Brain (organoid and tissue), 16 donors: ENCODE measurements at places on chromosomes 5 and 9. TPM values are rescaled to one million over a fixed set of nuclear protein-coding genes. Genes with fewer than 3 reads are reported as not detected.

MAMDC2 gene
- polyA plus RNA-seq = 0.31 TPM

CA9 gene
- polyA plus RNA-seq = 3.7 TPM

SERF1A gene
- polyA plus RNA-seq = 16.7 TPM

NDUFA8 gene
- polyA plus RNA-seq = 207 TPM

CBY3 gene
- not detected for polyA plus RNA-seq

LRRC8A gene
- 69.4 TPM for polyA plus RNA-seq

SLC2A6 gene
- polyA plus RNA-seq = 14.5 TPM

DNA sequence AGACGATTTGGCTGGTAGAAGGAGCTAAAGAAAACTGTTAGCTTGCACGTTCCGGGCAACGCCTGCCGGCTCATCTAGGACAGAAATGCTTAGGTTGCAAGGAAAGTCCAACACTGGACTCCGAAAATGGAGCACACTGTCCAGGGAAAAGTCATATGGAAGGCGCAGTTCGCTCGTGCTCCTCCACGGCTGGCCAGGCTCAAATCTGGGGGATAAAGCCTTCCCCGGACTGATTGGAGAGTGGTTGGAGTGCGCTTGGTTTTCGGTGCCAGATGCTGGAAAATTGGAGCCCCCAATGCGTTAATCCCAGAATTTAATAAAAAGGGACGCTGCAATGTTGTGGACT lies 955 bp downstream of the CDH6 start:
- peak; percentile 44 for DNase-seq

GRCh38 chr9:125497906-125498305 lies 209.1 kb downstream of the MAPKAP1 start:
- peak; percentile 94 for DNase-seq

- no peak for DNase-seq
These were observed 90.2 kb upstream of the SNCAIP start for GRCh38 chr5:122221857-122222256.

- no peak for DNase-seq
These were observed 48.4 kb upstream of the FUBP3 start for GRCh38 chr9:130530938-130531337.

GRCh38 chr5:96931605-96932004 lies 4.3 kb upstream of the LNPEP start:
- no peak for DNase-seq

- DNase-seq = no peak
These were observed 62.0 kb upstream of the ASS1 start for GRCh38 chr9:130382636-130383349.

GRCh38 chr5:57494104-57495098 lies 11.8 kb upstream of the ACTBL2 start:
- DNase-seq = no peak

DNA sequence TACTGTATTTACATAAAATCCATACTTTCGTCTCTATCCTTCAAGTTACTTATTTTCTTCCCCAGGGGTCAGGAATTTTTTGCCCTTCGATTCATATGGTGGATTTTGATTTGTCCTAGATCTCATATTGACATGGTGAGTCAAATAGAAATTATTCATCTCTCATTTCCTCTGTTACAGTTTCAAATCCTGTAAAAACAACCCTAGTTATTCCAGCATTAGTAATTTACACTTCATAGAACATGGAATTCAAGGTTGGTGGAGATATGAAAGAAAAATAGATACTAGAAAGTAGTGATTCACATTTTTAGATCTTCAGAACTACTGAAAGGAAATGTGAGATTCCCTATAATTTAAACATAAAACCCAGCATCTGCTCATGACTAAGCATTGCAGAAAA lies 1331.0 kb upstream of the CDH9 start:
- DNase-seq = no peak

GRCh38 chr5:2752821-2753439 lies 1.5 kb upstream of the IRX2 start:
- peak; percentile 50 for DNase-seq

- DNase-seq = no peak
These were observed 231.3 kb downstream of the FSTL4 start for GRCh38 chr5:133381041-133381440.
